ENCODE measurements at places on chromosomes 6 and 20. TPM values are rescaled to one million over a fixed set of nuclear protein-coding genes. Genes with fewer than 3 reads are reported as not detected.

ZSCAN31 gene
- 1.7 TPM for total RNA-seq

ZNF334 gene
- 1.8 TPM for total RNA-seq

ABHD16B gene
- total RNA-seq, result not detected

C6orf52 gene
- 2.7 TPM for total RNA-seq

TRERF1 gene
- 16.2 TPM for total RNA-seq

STMND1 gene
- total RNA-seq, result not detected

- no peak overlapping the region for H3K27ac ChIP-seq
- no peaks in the 10 kb centered on the region for H3K36me3 ChIP-seq
- no peak overlapping the region for H3K4me3 ChIP-seq
These were observed 225.6 kb downstream of the ANKRD60 start for GRCh38 chr20:58002901-58003300.

GRCh38 chr6:37987018-37987417 lies 167.5 kb downstream of the ZFAND3 start:
- no peak overlapping the region for H3K4me3 ChIP-seq
- H3K27ac ChIP-seq, result no peak overlapping the region
- no peak for DNase-seq
- H3K36me3 ChIP-seq, result peaks cover 2% of the 10 kb centered on the region
- peaks cover 33% of the 10 kb centered on the region for H3K4me1 ChIP-seq
- H3K27me3 ChIP-seq, result no peaks in the 10 kb centered on the region

DNA sequence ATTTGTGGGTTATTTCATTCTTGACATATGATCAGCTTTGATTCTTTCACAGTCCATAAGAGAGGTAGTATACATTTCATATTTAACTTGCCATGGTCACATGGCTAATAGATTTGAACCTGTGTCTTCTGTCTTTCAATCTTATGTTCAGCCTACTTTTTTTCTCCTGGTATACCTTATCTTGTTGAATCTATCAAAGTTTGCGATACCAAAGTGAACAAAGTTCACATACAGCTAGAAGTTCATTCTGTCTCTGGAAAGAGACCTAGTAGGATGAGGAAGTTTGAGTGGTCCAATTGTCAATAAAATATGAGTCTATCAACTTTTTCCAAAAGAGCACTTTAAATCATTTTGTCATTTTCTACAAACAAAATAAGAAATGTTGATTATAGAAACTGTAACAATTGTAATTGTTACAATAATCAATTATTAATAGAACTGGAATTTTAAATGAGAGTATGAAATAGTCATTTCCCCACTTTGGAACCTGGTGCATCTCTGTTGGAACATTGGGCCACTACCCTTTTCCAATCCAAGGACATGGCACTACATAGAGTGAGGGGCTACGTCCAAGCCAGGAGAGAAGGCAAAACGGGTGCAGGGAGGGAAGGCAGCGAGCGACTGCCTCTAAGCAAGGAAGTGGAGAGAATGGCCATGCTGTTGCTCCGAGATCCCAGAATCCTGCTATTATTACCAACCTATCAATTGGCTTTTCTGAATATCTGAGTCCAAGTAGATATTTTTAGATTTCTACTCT lies 194.2 kb upstream of the FOXQ1 start:
- no peak for DNase-seq
- H3K4me1 ChIP-seq, result no peaks in the 10 kb centered on the region
- no peak overlapping the region for H3K4me3 ChIP-seq
- H3K36me3 ChIP-seq, result no peaks in the 10 kb centered on the region

DNA sequence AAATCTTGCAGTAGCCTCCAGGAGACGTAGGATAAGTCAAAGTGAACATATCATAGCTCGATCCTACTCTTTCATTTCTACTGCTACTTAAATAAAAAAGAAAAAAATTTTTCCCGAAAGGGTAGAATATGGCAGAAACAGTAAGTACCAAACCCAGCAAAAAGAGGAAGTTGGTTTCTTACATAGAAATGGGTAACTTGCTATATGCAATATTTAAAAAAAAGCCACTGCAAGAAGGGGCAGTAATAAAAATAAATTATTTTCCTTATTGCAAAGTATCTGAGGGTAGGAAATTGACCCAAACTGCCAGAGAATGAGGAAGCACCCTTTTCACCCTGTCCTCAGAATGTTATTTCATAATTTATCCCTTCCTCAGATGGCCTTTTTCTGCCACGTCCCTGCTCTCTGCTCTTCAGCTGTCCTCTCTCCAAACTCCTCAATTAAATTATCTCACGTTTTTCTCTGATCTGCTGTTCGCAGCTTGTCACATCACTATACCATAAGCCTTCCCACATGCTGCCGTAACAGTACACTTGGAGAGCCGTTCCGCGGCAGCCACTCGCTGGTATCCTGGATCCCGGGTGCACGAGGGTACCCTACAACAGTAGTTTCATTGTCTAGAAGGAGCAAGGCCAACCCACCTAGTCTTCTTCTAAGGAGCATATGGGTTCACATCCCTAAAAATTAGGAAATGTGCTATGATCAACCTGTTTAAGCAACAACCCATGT lies 149.6 kb downstream of the BACH2 start:
- no peak for DNase-seq
- no peaks in the 10 kb centered on the region for H3K36me3 ChIP-seq
- no peak overlapping the region for H3K27ac ChIP-seq
- H3K4me3 ChIP-seq, result no peak overlapping the region
- peaks cover 5% of the 10 kb centered on the region for H3K27me3 ChIP-seq

DNA sequence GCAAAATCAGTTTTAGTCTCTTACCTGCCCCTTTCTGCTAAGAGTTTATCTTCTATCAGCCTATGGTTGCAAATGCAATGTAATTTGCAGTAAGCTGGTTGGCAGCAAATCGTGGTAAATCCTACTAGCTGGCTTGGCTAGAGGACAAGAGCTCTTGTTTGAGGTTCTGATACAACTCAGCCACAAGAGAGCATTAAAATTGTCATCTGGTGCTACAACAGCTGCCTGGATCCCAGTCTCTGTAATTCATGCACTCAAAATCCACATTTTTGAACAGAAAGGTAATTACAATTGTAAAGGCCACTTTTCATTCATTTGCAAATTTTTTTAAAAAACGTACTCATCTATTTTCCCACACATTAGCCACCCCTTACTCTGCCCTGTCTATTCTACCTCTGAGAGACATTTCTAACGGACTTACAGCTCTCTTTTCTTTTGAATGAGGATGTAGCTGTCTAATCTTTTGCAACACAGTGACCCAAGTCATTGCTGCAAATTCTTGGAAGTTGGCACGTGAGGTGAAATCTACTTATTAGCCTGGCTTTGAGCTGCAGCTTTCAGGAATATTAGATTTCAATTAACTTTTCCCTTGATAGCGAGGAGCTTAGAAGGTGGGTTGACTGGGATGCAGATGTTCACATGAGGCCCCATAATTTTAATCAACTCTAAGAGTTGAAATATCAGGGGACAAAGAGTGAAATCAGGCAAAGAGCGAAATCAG lies 54.0 kb upstream of the FAM184A start:
- H3K27me3 ChIP-seq, result peaks cover 4% of the 10 kb centered on the region
- peaks cover 12% of the 10 kb centered on the region for H3K4me1 ChIP-seq
- no peak overlapping the region for H3K27ac ChIP-seq
- H3K36me3 ChIP-seq, result peaks cover 1% of the 10 kb centered on the region
- peak; percentile 4 for DNase-seq
- no peak overlapping the region for H3K4me3 ChIP-seq

DNA sequence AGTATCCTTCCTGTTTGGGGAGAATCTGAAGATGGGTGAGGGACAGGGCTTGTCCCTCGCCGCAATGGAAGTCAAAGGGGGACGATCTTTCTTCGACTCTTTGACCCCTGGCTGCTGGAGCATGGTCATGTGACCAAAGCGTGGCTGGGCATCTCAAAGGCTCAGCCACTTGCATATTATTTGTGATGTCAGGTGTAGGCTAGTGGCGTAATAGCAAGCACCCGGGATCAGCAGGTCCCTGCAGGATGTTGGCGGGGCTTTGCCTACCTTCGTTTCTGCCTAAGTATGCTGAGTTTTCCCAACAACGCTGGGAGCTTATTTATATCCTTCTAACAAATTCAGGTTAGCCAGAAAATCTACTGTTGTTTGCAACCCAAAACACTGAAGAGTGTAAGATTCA lies 50.3 kb upstream of the IL20RA start:
- H3K36me3 ChIP-seq, result no peaks in the 10 kb centered on the region
- DNase-seq, result no peak
- peaks cover 32% of the 10 kb centered on the region for H3K4me1 ChIP-seq

DNA sequence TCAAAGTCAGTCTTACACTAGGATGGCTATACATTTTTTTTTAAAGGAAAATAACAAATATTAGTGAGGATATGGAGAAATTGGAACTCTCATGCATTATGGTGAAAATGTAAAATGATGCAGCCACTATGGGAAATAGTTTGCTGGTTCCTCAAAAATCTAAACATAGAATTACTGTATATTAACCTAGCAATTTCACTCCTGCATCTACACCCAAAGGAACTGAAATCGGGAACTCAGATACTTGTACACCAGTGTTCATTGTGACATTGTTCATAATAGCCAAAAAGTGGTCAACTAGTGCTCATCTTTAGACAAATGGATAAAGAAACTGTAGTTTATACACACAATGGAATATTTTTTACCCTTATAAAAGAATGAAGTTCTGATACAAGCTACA lies 110.7 kb downstream of the UTRN start:
- H3K27me3 ChIP-seq, result no peaks in the 10 kb centered on the region
- H3K27ac ChIP-seq, result no peak overlapping the region
- peaks cover 10% of the 10 kb centered on the region for H3K4me1 ChIP-seq
- peaks cover 58% of the 10 kb centered on the region for H3K36me3 ChIP-seq
- no peak overlapping the region for H3K4me3 ChIP-seq

DNA sequence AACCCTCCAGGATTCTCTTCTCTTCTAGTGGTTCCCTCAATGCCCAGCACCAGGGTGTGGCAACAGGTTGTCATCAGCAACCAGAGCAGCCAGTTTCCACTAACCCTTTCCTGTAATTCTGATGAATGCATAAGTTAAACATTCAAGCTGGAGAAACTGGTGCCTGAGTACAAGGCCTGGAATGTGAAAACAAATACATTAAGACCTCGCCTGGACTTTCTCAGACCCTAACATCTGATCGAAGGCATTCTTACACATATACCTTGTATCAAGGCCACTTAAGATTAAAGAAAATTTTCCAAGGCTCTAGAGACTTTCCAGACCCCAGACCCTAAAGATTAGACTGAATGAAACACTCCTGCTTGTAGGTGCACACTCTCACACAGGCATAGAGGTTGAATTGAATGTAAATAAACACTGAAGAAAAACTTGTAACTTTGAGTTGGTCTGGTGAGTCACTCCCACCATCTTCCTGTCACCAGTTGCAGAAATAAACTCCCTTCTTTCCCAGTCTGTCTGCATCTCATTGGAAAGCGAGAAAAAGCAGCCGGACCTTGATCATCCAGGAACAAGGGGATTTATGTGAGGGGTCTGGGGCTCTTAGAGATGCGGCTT lies 9.0 kb downstream of the LRP11 start:
- no peaks in the 10 kb centered on the region for H3K36me3 ChIP-seq
- peaks cover 33% of the 10 kb centered on the region for H3K4me1 ChIP-seq
- no peak overlapping the region for H3K4me3 ChIP-seq
- peaks cover 19% of the 10 kb centered on the region for H3K27me3 ChIP-seq

DNA sequence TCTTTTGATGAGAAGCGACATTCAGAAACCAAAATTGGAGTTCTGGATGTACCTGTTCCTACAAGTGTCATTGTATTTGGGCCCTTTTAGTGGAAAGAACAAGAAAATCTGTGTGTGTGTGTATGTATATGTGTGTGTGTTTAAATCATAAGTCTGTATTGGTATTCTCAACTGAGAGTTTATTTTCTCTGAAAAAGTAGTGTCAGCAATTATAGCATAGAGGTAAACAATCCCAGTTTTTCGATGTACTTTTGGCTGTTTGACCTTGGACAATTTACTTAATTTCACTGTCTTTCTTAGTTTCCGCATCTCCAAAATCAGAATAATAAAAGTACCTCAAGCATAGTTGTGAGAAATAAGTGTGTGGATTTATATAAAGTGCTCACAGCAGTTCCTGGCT lies 57.2 kb downstream of the EYA4 start:
- H3K27me3 ChIP-seq, result no peaks in the 10 kb centered on the region
- no peak overlapping the region for H3K4me3 ChIP-seq
- H3K4me1 ChIP-seq, result no peaks in the 10 kb centered on the region
- no peaks in the 10 kb centered on the region for H3K36me3 ChIP-seq

DNA sequence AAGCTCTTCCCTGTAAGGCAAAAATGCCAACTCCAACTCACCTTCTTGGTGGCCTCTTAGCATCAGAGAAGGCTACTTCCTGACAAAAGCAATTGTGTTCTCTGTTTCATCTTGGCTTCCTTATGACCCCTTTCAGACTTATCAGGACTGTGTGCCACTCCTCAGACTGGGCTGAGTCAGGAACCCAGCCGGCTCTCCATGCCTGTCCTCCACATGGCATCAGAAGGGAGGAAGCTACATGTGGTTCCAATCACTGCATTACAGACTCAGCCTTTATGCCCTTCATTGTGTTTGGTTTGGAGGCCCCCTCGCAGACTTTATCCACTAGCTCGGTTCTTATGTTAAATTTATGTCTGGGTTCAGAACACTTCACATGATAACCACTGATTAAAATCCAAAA lies 142.5 kb downstream of the SLC24A3 start:
- no peak overlapping the region for H3K27ac ChIP-seq
- H3K4me3 ChIP-seq, result no peak overlapping the region
- H3K4me1 ChIP-seq, result no peaks in the 10 kb centered on the region
- no peaks in the 10 kb centered on the region for H3K27me3 ChIP-seq
- DNase-seq, result no peak

GRCh38 chr6:35415065-35415891 lies 36.9 kb upstream of the FANCE start:
- H3K4me1 ChIP-seq, result peaks cover 62% of the 10 kb centered on the region
- peak; percentile 52 for DNase-seq
- peaks cover 12% of the 10 kb centered on the region for H3K36me3 ChIP-seq
- no peaks in the 10 kb centered on the region for H3K27me3 ChIP-seq

GRCh38 chr6:12049165-12049564 lies 37.1 kb downstream of the HIVEP1 start:
- DNase-seq, result no peak
- no peaks in the 10 kb centered on the region for H3K27me3 ChIP-seq
- H3K4me3 ChIP-seq, result no peak overlapping the region

- H3K27me3 ChIP-seq, result peaks cover 26% of the 10 kb centered on the region
- DNase-seq, result no peak
- peaks cover 4% of the 10 kb centered on the region for H3K4me1 ChIP-seq
- no peak overlapping the region for H3K4me3 ChIP-seq
- peak overlapping the region; percentile 50 for H3K27ac ChIP-seq
These were observed 10.0 kb downstream of the SIM1 start for GRCh38 chr6:100454551-100455229.

GRCh38 chr20:38863024-38863851 lies 57.7 kb downstream of the PPP1R16B start:
- peak overlapping the region; percentile 84 for H3K27ac ChIP-seq
- H3K4me1 ChIP-seq, result peaks cover 77% of the 10 kb centered on the region
- no peaks in the 10 kb centered on the region for H3K27me3 ChIP-seq
